H9 (cell line): ENCODE measurements at places on chromosomes 2 and 18. TPM values are rescaled to one million over a fixed set of nuclear protein-coding genes. Genes with fewer than 3 reads are reported as not detected.

- no peak for DNase-seq
Observed at GRCh38 chr2:86253424-86253823, 54.2 kb downstream of the MRPL35 start.

- no peak for DNase-seq
Observed at GRCh38 chr2:173214213-173214612, 138.6 kb downstream of the MAP3K20 start.

DNA sequence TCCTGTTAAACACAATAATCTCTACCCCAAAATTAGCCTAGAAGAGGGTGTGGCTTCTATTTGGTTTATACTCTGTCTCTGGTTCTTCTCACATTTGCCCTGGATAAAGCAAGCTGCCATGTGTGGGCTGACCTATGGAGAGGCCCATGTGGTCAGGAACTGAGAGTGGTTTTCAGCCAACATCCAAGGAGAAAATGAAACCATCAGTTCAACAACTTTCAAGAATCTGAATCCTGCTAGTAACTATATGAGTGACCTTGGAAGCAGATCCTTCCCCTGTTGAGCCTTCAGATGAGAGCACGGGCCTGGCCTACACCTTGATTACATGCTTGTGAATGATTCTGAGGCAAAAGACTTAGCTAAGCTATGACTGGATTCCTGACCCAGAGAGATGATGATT lies 11.5 kb upstream of the TRIB2 start:
- DNase-seq: no peak

GRCh38 chr2:53620981-53621380 lies 146.6 kb upstream of the CHAC2 start:
- no peak for DNase-seq

DNA sequence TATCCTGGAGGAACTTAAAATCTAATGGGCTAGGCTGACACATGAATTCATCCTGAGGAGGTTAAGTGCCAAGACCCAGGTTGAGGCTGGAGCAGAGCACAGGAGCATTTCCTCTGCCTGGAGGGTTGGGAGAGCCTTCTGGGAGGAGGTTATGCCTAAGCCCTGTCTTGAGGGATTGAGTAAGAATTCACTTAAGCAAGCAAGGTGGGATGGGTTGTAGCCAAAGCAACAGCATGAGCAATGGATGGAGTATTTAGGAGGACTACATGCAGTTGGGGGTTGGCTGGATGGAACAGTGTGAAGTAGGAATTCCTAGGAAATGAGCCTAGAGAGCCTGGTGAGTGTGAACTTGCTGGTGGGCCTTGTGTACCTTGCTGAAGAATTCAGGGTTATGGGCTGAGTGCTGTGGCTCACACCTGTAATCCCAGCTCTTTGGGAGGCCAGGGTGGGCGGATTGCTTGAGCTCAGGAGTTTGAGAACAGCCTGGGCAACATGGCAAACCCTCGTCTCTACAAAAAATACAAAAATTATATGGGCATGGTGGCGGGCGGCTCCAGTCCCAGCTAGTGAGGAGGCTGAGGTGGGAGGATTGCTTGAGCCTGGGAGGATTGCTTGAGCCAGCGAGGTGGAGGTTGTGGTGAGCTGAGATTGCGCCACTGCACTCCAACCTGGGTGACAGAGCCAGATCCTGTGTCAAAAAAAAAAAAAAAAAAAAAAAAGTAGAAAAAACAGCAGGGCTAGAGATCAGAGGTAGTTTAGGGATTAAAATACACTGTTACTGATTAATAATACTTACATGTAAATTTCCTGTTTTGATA lies 22.2 kb downstream of the TANC1 start:
- no peak for DNase-seq

DNA sequence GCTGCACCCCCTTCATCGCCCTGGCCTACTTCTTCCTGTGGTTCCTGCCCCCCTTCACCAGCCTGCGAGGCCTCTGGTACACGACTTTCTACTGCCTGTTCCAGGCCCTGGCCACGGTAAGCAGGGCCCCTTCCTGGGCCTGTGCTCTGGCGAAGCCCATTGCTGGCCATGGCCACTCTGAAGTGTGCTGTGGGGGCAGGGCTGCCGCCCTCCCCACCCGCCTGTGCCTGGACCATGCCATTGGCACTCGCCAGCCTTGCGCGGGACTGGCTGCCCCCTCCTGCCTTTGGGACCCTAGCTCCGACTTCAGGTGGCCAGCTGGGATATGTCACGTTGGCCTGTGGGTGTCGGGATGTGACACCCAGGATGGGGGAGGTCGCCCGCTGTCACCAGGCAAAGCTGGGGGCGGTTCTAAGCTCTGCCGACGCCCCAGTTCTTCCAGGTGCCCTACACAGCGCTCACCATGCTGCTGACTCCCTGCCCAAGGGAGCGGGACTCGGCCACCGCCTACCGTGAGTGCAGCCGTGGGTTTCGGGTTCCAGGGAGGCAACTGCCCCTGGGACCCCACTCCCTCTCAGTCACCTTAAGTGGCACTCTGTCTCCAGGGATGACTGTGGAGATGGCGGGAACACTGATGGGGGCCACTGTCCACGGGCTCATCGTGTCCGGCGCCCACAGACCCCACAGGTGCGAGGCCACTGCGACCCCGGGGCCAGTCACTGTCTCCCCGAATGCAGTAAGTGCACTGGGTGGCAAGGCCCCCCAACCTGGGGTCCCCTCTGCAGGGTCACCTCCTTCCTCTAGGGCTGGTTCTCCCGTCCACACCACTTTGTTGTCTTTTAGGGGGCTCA lies 7.2 kb downstream of the MFSD2B start:
- DNase-seq: no peak

Gene STPG4
- total RNA-seq: 0.13 and 0.42 TPM in 2 replicates

Gene CCDC148
- total RNA-seq: 1.1 and 1.5 TPM in 2 replicates

Gene DSG4
- not detected in 2 replicates for total RNA-seq
